ENCODE measurements at places on chromosomes 6 and 20.
A peak's percentile ranks its signal among the peaks of the same experiment; 100 is the strongest.

DNA sequence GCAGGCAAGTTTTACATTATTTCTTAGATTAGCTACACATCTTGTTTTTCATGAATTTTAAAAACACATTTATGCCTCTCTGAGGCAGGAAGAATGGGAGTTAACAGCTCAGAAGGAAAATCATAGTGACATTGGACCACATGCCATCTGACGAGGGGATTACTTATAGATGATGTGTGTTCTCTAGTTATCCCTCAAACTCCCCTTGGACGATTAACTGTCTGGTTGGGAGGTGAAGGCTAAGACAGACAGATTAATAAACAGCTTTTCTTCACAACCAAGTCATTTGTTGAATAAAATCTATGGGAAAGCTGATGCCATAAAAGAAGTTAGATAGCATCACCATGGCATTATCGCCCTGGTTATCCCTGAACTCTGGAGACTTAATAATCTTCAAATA, 80.0 kb upstream of the PREP start:
- DNase-seq = no peak

DNA sequence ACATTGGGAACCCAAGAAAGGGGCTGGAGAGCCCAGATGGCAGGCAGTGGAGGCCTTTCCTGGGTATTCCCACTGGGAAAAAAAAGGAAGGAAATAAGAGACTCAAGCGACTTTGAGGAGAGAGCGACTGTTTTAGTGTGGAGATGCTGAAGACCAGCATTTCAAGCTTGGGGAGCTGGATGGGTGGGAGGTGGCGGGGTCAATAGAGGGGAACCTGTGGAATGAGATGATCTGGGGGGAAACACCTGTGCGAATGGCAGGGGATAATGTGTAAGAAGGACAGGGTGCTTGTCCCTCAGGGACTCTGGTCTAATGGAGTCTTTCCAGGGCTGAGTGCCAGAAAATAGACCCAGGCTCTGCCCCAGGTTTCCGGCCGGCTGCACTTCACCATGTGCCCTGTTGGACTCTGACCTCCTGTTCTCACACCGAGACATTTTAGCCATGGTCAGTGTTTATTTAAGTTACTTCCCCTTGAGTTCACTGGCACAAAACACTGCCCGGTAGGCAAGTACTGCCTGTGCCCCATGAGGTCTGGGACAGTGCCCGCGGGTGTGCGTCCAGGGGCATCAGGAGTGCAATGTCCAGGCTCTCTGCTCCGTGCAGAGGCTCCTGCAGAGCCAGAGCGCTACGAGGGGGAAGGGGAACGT, 50.4 kb upstream of the NKX2-2 start:
- DNase-seq = peak; percentile 30

DNA sequence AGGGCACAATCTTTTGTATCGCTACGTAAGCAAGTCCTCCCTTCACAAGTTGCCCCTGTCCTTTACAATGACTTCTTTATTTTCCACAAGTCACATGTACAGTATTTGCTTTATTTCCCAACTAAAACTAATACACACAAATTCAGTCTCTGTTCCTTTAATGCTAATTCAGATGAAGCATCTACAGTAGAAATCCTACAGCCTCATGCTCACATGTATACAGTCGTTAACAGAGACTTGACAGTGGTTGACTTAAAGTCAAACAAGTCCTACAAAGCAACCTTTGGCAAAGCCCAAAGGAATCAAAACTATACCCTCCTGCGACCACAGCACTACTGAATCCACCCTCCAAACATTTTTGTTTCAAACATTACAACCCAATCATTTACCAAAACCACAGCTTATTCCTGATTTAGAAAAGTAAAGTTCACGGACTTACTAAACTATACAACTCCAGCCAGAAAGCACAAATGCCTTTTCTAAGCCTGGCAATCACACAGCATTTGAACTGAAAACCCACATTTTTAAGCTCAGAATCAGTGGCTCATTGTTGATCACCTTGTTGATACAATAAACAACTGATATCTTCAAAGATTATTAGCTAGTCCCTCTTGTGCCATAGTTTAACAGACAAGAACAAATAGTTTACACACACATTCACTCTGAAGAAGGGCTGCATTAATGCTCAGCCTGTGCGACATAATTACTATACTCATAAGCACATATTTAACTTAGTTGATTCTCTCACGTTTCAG, 70.9 kb upstream of the NHSL1 start:
- DNase-seq = peak; percentile 62

GRCh38 chr6:107603006-107603370, 113.1 kb downstream of the SOBP start:
- DNase-seq = no peak

DNA sequence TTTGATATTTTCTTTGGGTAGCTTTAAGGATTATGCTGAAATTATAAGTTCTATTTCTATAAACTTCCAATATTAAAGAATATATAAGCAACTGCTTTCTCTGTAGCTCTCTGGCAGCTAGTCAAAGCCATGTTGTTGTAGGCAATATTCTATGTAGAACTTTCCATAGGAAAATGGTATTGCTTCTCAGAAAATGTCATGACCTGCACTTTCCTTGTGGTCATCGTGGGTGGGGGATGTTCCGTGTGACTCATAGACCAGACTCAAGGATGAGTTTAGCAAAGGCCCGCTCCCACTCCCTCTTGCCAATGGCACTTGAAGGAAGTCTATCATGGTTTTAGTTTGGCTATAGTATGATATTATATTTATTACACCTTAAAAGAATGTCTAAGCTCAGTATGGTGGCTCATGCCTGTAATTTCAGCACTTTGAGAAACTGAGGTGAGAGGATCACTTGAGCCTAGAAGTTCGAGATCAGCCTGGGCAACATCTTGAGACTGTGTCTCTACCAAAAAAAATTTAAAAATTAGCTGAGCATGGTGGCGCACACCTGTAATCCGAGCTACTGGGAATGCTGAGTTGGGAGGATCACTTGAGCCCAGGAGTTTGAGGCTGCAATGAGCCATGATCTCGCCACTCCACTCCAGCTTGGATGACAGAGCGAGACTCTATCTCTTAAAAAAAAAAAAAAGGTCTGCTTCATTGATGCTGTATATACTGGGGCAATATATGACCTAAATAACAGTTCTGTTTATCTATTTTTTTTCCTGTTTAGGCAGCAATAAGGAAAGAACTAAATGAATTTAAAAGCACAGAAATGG, 36.6 kb upstream of the LTV1 start:
- no peak for DNase-seq

DNA sequence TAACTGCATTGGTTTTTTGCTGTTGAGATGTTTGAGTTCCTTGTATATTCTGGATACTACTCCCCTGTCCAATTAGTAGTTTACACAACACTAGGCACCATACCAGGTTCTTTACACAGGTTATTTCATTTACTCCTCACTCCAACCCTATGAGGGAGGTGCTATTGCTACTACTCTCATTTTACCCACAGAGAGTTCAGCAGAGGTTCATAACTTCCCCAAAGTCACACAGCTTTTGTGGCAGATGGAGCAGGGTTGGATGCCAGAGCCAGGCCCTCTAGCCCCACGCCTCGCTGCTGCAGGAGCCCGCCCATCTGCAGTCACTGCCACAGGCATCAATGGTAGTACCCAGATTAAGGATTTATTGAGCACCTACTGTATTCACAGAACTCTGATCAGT, 61.7 kb upstream of the MAP3K4 start:
- no peak for DNase-seq

DNA sequence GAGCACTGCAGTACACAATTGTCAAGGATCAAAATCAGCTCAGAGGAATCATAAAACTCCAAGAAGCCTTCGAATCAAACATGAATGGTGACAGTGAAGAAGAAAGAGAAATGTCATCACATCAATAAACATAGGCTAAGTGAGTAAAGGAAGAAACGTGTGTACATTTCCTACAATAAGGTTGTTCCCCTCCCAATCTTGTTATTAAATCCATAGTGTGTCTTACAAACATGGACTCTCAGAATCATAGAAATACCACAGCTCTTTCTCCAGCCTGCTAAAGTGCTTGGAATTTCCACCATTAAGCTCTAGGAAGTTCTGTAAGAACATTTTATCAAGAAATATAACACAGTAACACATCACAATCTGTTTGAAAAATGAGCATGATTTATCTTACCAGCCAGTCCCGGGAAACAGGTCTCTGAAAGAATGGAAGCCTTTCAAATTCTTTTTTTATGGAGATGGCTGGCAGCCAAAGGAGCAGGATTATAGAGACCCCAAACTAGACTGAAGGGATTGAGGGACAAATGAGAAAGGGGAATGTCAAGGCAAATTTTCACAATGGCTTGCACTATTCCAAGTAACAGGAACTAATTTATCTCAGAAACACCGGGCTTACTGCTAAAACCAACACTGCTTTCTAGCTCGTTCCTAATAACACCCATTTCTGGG, 4.5 kb upstream of the TNFAIP3 start:
- no peak for DNase-seq

GRCh38 chr20:3654326-3655130, 8.7 kb downstream of the GFRA4 start:
- DNase-seq = peak; percentile 83

DNA sequence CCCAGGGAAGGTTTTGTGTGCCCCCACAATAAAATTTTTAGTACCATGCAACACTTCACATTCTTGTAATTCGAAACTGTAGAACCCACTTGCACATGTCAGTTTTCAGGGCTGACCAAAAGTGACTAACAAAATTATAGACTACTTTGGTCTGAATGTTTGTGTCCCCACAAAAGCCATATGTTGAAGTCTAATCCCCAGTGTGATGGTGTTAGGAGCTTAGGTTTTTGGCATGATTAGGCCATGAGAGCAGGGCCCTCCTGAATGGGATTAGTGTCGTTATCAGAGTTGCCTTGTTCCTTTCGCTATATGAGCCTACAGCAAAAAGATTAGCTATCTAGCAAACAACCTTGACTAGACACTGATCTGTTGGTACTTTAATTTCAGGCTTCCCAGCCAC, 49.0 kb upstream of the TENT5A start:
- DNase-seq = no peak

- DNase-seq = no peak
Measured at GRCh38 chr20:53748821-53749421, 155.3 kb upstream of the ZNF217 start.

DNA sequence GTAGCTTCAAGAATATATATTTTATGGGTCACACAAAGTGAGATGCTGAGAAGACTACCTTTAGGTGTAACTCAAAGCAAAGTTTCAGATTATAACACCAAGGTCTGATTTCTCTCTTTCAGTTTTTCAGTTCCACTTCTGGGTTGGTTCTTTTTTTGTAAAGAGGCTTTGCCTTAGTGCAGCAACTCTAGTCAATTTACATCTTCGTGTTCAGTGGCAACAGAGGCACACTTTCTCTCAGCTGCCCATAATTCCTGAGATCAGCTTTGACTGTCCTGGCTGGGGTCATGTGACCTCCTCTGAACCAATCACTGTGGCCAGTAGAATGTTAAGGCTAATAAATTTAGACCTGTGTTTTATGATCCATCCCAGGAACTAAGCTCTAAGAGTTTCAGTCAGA, 120.2 kb downstream of the TINAG start:
- DNase-seq = no peak

Data from retina (tissue), 1 donor.